ENCODE measurements at places on chromosomes 1 and 21.

DNA sequence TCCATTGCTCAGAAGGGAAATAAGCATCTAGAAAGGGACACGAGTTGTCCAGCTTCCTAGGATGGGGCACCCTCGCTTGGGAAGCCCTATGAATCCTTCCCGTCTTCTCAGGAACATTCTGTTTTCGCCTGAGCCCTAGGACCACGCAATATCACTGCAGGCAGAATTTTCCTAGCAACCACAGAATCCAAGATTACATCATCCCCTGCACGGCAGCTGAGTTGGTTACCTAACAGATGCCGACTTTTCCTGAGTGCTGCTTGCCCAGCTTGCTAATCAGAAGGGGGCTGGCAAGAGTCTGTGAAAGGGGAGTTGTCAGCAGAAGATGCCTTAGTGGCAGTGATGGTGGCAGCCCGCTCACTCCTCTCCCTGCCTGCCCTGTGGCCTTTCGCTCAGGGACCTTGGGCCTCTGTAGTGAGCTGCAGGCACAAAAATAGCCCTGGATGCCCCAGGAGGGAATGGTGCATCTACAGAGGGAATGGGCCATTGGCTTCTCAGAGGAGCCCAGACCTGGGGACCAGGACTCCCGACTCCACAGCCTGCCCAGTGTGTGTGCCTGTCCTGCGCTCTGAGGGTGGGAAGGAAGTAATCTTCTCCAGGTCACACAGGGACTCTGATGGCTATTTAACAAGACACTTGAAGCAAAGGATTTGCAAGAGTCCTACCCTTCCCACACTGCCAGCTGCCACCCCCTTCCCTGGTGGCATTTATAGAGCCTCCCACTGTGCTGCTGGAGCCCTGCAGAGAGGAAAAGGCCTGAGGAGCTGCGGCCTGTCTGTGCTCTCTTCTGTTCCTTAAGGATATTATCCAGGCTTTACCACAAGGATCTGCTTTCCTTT is 28.9 kb upstream of the CLSTN1 start:
- DNase-seq: no peak

DNA sequence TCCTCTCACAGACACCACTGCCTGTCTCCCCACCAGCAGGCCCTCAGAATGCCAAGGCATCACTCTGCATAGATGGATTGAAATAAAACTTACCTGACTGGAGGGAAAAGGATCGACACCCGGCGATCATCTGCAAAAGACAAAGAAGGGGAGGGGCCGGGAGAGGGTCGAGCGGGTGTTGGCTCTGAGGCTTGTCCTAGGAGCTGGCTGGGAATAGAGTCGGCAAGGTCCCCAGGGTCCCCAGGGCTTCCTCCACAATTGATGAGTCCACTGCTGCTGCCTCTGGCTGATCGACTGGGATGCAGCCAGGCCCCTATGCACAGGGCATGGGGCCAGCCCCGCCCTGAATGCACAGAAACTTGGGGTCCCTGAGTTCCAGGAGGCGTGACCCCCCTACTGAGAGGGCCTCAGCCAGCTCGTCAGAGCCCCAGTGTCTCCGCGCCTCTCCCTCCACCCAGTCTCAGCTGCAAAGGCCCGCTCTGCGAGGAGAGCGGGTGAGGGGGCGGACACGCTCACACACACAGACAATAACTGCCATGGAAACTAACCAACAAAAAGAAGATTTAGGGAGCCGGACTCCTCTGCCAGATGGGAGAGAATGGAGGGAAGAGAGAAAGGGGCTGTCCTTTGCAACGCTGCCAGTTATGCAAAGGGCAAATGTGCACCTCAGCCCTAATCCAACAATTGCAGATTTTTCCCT is at the start of gene KLHDC8A:
Gene KLHDC8A (minus strand): TSS at position 483 of the 700 bp plus-strand sequence. CDS start 13,318 bp downstream, outside the sequence.
- no peak for DNase-seq

DNA sequence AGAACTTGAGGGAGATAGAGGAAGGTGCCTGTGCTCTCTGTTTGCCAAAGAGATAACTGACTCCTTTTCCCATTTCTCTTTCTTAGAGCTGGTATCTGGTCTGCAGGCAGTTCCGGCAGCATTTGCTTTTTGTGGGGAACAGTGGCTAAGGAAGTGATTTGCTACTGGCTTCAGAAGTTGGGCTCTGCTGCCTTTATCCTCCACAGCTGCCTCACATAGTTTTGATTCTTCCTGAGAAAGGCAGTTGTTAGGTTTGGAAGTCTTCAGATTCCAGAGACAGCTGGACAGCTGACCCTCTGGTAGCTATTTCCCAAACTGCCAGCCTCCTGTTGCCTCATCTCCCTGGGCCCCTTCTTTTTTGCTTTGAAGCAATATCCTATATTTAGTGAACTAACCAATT is 62.6 kb upstream of the MACF1 start:
- no peak for DNase-seq

DNA sequence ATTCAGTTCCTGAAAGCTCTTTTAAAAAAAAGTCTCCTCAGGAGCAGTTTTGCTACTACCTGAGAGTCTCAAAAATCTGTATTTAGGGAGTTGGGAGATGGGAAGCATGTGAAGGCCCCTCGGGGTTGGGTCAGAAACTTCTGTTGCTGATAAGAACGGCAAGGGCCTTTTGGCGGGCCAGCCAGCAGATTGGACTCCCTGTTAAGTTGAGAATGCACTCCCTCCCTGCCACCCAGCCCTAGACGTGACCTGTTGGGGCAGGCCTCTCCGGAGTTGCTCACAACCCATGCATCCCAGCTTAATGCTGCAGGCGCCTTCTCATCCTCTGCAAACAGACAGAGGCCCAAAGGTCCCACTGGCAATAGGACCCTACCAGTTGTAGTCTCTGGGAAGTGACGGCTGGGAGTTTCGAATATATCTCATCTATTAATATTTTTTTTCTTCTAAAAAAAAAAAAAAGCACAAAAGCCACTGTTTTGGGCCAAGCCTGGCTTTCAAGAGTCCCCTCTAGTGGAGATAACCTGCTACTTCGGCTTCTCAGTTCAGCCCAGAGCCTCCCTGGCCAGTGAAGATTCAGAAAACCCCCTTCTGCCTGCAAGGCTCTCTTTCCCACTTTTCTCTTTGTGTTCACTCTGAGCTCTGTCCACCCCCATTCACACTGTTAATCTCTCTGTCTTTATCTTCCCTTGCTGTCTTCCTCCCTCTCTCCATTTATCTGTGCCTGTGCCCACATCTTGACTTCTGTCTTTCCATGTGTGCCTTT is 5.3 kb downstream of the PLXNA2 start:
- no peak for DNase-seq

DNA sequence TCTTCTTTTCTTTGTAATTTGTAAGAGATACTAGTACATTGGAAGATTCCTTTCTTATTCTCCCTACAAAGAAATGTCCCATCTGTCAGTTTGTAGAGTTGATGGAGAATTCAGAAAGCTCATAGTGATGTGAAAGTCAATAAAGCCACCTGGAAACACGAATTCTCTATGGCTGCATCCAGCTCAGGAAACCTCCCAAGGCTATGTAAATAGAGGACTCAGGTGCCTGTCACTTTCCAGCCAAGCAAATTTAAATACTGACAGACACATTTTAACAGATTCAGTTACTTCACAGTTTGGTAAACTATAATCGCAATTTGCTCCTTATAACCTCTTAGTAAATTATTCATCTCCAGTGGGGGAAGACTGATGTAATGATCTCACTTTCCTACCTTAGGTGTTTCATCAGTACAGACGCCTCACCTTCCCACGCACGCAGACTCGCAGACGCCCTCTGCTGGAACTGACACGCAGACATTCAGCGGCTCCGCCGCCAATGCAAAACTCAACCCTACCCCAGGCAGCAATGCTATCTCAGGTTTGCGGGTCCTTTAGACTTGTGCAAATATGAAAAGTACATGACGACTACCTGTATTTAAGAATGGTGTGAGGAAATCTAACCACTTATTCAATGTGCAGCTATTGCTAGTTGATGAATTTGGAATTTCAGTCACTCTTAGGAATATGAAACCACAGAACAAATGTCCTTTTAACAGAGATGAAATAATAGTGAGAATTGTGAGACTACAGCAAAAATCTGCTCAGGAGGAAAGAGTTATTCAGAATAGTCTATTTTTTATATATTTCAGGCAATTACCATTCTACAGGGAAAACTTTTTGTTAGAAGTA is 60.6 kb downstream of the PTPRC start:
- peak; percentile 32 for DNase-seq

DNA sequence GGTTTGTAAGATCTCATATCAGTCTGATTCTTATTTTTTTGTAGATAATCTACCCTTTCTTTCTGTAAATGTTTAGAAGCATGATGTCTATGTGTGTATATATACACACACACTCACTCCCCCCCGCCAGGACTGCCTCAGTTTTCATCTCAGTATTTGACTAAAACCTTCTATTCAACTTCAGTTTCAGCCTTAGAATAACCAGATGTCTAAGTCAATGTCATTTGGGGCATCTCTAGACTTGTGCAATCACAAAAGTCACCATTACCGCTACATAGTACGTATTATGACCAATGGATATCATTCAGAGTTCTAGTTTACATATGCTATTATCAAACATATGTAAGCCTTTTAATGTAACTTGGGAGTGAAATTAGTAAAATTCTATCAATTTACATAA is 53.3 kb upstream of the BOLA1 start:
- no peak for DNase-seq

DNA sequence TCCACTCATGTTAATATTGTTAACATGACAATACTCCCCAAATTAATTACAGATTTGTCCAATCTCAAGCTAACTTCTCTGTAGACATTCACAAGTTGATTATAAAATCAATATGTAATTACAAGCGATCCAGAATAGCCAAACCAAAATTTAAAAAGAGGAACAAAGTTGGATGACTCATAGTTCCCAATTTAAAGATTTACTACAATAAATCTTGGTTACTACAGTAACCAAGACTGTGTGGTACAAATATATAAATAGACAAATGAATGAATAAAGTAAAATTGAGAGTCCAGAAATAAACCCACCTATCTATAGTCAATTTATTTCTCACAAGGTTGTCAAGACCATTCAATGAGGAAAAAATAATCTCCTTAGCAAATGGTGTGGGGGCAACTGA is 7.1 kb upstream of the KRTAP10-4 start:
- DNase-seq: no peak

- no peak for DNase-seq
These were observed 2.3 kb downstream of the PBXIP1 start for GRCh38 chr1:154953611-154954038.

- no peak for DNase-seq
These were observed 169.7 kb downstream of the PBX1 start for GRCh38 chr1:164728719-164729118.

- DNase-seq: no peak
These were observed 30.2 kb downstream of the DUSP10 start for GRCh38 chr1:221711656-221712055.

DNA sequence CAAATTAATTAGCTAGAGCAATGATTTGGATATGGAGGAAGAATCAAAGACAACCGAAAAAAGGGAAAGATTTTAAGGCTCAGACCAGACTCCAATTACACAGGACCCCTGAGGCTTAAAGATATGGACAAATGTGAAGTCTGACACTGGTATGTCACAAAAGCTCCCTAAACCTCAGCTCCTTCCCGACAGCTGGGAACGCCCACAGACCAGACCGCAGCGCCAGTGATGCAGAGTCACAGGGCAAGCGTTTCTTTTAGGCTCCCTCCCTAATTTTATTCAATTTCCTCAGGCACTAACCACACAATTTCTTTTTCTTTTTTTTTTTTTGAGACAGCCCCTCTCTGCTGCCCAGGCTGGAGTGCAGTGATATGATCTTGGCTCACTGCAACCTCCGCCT is 40.2 kb downstream of the NID1 start:
- DNase-seq: no peak

- DNase-seq: no peak
These were observed 567.3 kb upstream of the ADAMTS5 start for GRCh38 chr21:27534206-27534605.

- DNase-seq: no peak
These were observed 125.8 kb downstream of the LRRC40 start for GRCh38 chr1:70079546-70079945.

DNA sequence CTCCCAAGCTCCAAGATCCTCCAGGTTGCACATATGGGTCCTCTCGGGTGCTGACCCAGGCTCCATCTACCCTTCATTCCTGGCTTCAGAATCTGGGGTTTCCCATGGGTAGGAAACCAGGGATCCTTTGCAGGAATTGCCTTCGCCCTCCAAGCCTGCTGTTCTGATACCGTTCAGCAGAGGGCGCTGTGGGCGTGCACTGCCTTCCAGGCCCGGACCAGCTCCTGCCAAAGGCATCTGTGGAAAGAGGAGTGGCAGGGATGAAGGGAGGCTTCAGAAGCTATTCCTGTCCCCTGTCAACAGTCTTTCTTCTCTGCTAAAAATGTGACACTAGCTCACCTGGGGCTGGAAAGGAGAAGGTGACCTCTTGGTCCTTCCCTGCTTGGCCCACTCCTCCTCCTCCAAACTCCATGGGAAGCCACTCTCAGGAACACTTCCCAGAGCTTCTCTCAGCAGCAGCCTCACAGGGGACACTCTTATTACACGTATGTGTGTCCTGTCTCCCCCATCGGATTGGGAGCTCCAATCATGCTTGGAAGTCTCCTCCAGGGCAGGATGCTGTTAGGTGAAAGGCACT is 71.2 kb downstream of the VWA5B1 start:
- no peak for DNase-seq

GRCh38 chr1:243842978-243843511 is 7.0 kb downstream of the AKT3 start:
- DNase-seq: no peak

- no peak for DNase-seq
These were observed 80.0 kb upstream of the HP1BP3 start for GRCh38 chr1:20867062-20867461.

Data from activated T-helper 1 cell treated with anti-CD3 and anti-CD28 coated beads, Interleukin-2, amount 50 U/mL, for 16 hours (primary cell).